ENCODE measurements at places on chromosomes 13 and 19. TPM values are rescaled to one million over a fixed set of nuclear protein-coding genes. Genes with fewer than 3 reads are reported as not detected.

Gene CELF5
- total RNA-seq = 0.36 TPM

Gene ZNF264
- total RNA-seq = 40.7 TPM

Gene FCAR
- 1.4 TPM for total RNA-seq

Gene FBXW9
- total RNA-seq = 2.4 TPM

Gene APOC1
- not detected for total RNA-seq

Gene SERP2
- not detected for total RNA-seq

Gene OR7D2
- not detected for total RNA-seq

Gene ZMYM2
- 106 TPM for total RNA-seq

Gene SUGP2
- 110 TPM for total RNA-seq

Gene ZNF471
- total RNA-seq = 2.2 TPM

Gene TICAM1
- total RNA-seq = 15.0 TPM

Gene KCTD15
- total RNA-seq = 3.9 TPM

Gene SCAMP4
- total RNA-seq = 15.4 TPM

Gene CEBPA
- total RNA-seq = 0.84 TPM

Gene ZNF429
- 8.0 TPM for total RNA-seq

Gene MAG
- total RNA-seq = not detected

Gene ZIC5
- total RNA-seq = not detected

Gene ATP4B
- total RNA-seq = not detected

Gene TUBA3C
- total RNA-seq = not detected

Gene CFAP97D2
- total RNA-seq = 0.47 TPM

Gene CEACAM5
- not detected for total RNA-seq

Gene CYP2A7
- not detected for total RNA-seq

Gene TLE6
- total RNA-seq = not detected

Gene SHISA2
- total RNA-seq = 0.52 TPM

Gene RFPL4AL1
- not detected for total RNA-seq

Gene ZNF571
- 6.7 TPM for total RNA-seq

Gene OR7A5
- not detected for total RNA-seq

Gene HCN2
- total RNA-seq = 2.1 TPM

Gene PEAK3
- total RNA-seq = not detected

Gene PGPEP1
- 25.9 TPM for total RNA-seq

Gene ATP4A
- total RNA-seq = not detected

Gene RFPL4A
- total RNA-seq = not detected

Gene ABCC4
- total RNA-seq = 4.4 TPM

Gene PINLYP
- total RNA-seq = not detected

Gene GADD45B
- 284 TPM for total RNA-seq

Gene NRTN
- total RNA-seq = 1.6 TPM

Gene KLF16
- total RNA-seq = 89.2 TPM

Gene ZNF575
- 2.6 TPM for total RNA-seq

Gene VSTM1
- not detected for total RNA-seq

Gene GGN
- 0.19 TPM for total RNA-seq

Gene CEACAM3
- total RNA-seq = not detected

Gene CPB2
- not detected for total RNA-seq

Gene GSX1
- not detected for total RNA-seq

Gene MIA
- not detected for total RNA-seq

Gene MISP3
- 0.49 TPM for total RNA-seq

Gene ZNF415
- 1.7 TPM for total RNA-seq

Gene CRX
- not detected for total RNA-seq

Gene MISP
- total RNA-seq = not detected

Gene LPAR2
- 85.9 TPM for total RNA-seq

Gene PRR19
- 0.16 TPM for total RNA-seq

Gene PLPPR3
- total RNA-seq = not detected

Gene FAM83E
- total RNA-seq = 1.6 TPM

Gene ERICH4
- not detected for total RNA-seq

Gene SYT5
- 0.41 TPM for total RNA-seq
